Endothelial cell (in vitro differentiated cells): ENCODE measurements at places on chromosomes 4 and X.

- no peak for DNase-seq
Observed at GRCh38 chr4:106140601-106141000, 175.4 kb downstream of the TBCK start.

- no peak for DNase-seq
Observed at GRCh38 chr4:172813359-172813923, 355.2 kb upstream of the GALNT7 start.

DNA sequence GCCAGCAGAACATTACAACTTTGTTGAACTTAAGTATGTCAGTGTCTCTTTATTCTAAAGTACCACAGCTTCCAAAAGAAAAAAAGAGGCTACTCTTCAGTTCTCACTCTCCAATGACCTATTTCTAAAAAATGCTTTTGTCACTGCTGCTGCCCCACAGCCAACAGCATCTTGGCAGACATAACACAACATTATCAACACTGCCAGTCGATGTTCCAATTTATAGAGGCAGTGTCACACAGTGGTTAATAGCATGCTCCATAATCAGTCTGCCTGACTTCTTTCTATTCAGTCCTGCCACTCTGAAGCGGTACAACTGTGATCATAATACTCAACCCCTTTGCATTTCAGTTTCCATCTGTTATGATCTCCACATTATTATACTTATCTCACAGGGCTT, 69.2 kb downstream of the PLS3 start:
- no peak for DNase-seq

GRCh38 chr4:22179124-22179874, 230.7 kb upstream of the KCNIP4 start:
- DNase-seq: no peak

- DNase-seq: no peak
Observed at GRCh38 chr4:55393461-55394320, 2.1 kb upstream of the TMEM165 start.

- no peak for DNase-seq
Observed at GRCh38 chrX:1486177-1486576, 33.5 kb upstream of the ASMTL start.

GRCh38 chr4:156578005-156578404, 393.6 kb downstream of the PDGFC start:
- DNase-seq: no peak

DNA sequence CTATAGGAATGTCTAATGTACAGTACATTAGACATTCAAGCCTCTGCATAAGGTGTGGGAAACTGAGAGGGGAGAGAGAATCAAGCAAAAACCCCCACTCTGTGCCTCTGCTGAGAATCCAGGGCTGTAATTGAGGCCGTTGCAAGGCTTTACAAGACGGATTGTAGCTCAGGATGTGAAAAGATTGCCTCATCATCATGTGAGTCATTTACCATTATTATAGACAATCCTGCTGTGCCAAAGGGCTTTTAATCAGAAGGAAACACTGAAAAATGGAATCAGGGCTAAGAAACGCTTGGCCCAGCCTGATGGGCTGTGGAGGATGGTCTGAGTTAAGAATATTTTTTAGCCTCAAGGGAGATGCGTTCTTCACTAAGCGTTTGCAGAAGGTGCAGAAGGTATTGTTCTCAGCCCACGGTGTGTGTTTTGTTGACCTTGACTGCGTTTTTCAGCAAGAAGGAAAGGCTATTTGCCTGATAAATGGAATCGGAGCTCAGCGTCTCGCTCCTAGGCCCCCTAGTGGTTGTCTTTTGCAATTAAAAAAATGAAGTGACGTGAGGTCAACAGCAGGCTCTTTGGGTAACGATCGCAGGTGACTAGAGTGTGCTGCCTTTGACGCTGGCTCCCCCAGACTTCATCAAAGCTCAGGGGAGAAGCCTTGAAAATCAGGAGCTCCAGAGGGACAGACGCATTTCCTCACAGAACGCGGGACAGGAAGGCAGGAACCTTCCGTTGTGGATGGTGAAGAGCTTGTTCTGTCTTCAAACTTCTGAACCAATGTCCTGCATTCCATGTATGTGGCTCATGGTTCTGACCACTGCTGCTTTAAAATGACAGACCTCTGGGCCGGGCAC, 18.1 kb upstream of the CHRNA9 start:
- peak; percentile 62 for DNase-seq

- no peak for DNase-seq
Observed at GRCh38 chrX:154441564-154441963, 2.4 kb upstream of the FAM50A start.

GRCh38 chr4:53813998-53814397, 222.7 kb upstream of the LNX1 start:
- no peak for DNase-seq

DNA sequence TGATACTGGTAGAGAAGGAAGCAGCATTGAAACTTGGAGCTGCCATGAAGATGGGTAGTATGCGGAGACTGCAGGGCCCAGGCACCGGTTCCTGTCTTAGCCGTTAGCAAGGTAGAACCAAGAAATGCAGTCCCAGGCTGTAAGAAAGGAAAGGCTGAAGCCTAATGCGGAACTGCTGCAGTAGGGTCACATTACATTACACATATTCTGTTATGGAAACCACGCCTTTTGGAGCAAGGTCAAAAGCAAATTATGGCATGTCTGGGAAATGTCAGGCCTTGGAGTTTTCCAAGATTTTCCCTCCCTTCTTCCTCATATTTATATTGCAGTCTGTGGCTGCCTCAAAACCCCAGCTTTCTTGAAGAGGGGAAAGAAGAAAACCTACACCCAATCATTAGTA, 204.8 kb upstream of the RASGEF1B start:
- no peak for DNase-seq

DNA sequence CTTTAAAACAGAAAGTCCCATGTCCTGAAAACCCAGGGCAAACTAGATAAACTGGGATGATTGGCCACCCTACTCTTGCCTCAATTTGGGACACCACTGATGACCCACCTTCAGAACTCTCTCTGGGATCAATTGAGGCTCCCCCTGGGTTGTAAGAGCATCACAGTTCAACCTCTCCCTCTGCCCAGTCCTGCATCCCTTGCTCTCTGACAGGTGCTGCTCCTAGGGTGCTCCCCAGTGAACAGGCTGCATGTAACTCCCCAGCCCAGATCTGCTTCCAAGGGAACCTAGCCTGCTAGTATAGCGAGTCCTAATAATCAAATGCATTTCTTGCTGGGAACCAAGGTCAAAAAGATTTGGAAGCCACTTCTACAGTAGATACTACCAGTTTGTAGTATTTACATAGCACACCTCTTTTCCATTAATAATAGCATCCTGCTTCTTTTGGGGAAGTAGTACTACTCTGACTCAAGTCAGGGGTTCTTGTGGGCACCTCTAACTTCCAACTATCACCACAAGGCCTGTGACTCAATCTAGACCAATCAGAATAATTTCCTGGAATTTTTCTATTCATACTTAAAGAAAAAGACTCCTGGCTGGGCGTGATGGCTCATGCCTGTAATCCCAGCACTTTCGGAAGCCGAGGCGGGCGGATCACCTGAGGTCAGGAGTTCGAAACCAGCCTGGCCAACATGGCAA, 42.1 kb upstream of the SPINK2 start:
- no peak for DNase-seq

DNA sequence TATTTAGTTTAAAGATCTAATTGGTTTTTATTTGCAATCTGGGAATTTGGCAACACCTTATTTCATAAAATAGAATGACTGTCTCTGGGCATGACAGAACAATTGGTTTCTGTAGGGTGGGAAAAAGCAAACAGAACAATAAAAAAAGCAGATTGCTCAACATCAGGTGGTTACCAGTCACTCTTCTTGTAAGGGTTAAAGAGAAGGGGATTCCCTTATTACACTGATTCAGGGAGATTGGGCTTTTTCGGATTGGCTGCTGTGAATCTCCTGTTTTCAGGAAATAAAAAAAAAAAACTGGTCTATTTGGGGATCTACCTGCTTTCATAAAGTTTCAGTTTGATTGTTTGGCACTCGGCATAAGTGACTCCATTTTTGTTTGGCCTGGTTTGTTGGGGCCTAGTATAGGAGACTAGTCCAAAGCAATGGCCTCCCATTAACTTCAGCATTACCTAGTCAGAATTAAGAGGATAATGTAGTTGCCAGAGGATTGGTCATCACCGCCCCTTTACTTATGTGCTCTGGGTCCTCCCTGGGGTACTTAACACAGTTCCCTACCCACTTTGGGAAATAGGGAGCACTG, 380.5 kb downstream of the IDS start:
- DNase-seq: no peak

DNA sequence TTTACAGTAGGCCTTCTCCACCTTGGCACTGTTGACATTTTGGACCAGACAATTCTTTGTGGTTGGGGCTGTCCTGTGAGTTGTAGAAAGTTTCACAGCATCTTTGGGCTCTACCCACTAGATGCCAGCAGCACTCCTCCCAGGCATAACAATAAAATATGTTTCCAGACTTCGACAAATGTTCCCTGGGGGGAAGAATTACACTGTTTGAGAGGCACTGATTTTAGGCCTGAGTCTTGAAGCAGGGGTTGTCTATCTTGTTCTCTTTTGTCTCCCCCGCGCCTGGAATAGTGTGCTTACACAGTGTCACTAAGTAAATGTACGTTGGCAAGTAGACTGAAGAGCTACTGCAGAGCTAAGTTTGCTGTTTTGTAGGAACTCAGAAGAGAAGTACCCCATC, 254.4 kb upstream of the BOD1L1 start:
- DNase-seq: no peak

GRCh38 chr4:7411896-7412553, 22.7 kb downstream of the PSAPL1 start:
- no peak for DNase-seq

GRCh38 chrX:55107262-55107661, 18.4 kb downstream of the PAGE2 start:
- no peak for DNase-seq

GRCh38 chrX:107135965-107136307, 17.3 kb upstream of the RBM41 start:
- DNase-seq: no peak

GRCh38 chrX:118503260-118504041, 7.8 kb downstream of the DOCK11 start:
- DNase-seq: no peak

GRCh38 chr4:147102596-147102995, 156.9 kb upstream of the TTC29 start:
- no peak for DNase-seq

DNA sequence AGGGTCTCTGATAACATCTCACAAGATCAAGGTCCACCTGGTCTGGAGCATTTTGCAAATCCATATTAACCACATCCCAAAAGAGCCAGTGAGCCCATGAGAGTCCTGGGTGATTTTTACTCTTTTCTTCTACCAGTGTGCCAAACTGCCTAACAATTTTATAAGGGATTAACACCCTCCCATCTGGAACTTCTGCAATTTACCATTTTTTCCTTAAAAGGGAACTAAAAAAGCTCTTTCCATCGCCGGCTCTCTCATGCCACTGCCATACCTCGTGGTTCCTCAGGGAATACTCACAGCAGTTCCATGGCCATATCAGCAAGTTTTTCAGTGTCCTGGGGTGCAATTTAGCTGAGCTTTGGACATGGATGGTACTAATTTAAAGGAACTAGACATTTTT, 55.7 kb downstream of the SEPSECS start:
- DNase-seq: no peak

GRCh38 chrX:11765449-11765848, 7.4 kb downstream of the MSL3 start:
- DNase-seq: no peak

DNA sequence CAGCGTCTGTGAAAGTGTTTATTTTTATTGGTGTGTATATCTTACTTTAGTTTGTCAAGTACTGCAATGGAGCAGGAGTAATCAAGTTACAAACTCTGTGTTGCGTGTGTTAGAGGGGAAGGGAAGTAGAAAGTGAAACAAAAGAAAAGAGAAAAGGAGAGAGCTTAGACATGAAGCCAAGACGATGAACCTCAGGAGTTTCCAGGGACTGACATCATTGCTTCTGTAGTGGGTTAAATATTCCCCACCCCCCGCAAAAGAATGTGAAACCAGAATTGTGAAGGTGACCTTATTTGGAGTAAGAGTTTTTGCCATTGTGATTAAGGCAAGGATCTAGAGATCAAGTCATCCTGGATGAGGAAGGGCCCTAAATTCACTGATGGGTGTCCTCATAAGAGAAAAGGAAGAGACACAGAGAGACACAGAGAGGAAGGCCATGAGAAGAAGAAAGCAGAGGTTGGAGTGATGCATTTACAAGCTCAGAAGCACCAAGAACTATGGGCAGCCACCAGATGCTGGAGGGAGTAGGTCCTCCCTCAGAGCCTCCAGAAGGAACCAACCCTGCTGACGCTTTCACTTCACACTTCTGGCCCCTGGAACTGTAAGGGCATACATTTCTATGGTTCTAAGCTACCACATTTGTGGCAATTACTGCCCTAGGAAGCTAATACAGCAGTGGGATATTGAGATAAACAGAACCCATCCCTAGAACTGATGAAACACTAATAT, 173.6 kb upstream of the SFRP2 start:
- no peak for DNase-seq

DNA sequence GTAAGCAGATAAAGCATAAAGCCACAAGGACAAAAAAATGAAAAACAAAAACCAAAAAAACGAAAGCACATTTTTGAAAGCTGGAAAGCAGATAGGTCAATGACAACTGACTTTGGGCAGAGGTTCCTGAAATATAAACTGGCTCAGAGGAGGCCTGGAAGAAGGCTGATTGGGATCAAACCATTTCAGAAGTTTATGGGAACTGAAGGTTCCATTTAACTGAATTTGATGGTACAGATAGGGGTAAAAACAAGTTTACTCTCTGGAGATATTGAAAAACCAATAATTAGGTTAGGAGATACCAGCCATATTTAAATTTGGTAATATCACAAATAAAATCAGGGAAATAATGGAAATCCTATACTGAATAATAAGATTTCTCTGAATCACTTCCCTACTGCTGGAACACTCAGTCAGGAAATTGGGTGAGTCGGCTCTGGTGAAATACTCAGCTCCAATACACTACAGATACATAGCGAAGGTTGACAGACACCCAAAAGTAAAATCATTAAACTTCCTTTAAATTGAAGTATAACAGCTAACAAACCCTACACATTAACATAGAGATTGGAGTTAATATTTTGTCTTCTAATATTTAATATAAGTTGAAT, 1584.3 kb downstream of the STIM2 start:
- DNase-seq: no peak

DNA sequence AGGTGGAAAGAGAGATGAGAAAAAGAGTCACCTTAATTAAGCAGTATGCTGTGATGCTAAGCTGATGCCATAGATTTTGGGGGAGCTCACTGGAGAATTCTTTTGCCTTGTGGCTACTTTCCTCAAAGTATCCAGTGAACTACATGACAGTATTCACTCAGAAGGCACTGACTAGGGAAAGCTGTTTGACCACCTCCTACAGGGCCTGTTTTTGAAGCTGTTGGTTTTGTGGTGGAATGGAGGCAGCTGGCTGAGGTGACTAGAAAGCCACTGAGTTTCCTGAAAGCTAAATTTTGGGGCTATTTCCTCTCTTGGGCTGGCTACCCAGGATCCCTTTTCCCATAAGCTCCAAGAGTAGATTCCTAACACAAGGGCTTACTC, 124.8 kb upstream of the EOLA2 start:
- DNase-seq: no peak

DNA sequence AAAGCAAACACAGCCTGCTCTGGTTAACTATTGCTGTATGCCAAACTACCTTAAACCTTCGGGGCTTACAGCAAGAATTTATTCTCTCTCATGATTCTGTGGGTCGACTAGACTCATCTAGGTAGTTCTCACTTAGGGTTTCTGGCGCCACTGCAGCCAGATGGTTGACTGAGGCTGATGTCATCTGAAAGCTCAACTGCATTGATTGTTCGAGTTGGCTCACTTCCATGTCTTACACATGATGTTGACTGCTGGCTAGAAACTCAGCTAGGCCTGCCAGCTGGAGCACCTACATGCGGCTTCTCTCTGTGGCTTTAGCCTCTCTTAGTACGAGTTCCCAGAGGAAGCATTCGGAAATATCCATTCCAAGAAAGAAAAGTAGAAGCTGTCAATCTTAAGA, 103.2 kb downstream of the SRPX start:
- DNase-seq: no peak
